Hematopoietic multipotent progenitor cell treated with erythropoietin and hydrocortisone succinate and interleukin-3 and kit ligand, for 4 days (in vitro differentiated cells): ENCODE measurements at places on chromosomes 4 and X.

- DNase-seq, result no peak
These were observed 90.4 kb upstream of the VEGFC start for GRCh38 chr4:176883108-176883550.

- no peak for DNase-seq
These were observed 105.7 kb downstream of the PSAPL1 start for GRCh38 chr4:7328913-7329638.

GRCh38 chrX:17525762-17526555 is 151.0 kb downstream of the NHS start:
- DNase-seq, result no peak

DNA sequence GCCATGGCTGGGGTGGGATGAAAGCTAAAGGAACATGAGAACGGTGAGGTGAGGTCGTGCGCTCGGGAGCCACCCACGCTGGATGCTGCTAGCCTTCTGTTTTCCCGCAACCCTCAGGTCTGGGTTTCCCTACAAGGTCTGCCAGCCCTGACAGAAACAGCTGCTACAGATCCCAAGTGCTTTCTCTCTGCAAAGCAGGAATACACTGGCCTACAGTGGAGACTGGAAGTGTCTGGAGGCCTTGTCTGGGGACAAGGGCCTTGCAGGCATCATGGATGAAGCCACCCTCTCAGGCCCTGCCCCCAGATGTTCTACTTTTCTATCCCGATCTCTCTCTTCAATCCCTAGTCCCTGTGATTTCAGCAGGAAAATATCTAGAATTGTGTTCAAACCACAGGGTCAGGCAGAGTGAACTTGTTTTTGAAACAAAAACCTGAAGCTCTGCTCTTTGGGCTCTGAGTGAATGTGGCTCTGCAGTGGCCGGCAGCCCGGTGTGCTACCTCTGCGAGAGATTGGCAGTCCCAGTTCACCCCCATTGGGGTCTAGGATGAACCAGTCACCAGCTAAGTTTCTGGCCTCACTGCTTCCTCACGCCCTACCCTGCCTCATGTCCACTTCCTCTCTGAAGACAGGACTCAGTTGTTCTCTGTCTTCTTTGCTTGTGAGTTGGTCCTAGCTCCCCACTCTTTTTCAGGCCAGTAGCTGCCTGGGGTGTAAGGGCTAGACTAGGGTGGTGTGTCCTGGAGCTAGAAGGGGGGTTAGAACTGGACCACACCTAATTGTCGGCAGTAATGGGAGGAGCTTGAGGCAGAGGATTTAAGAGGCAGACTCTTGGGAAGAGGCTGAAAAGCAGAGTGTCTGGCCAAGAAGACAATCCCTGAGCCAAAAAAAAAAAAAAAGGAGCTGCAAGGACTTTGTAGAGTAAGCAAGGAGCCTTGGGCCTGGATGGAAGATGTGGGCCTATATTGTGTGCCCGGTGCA is 89.6 kb downstream of the RTL5 start:
- DNase-seq, result no peak

GRCh38 chrX:125387945-125388344 is 68.3 kb downstream of the TEX13C start:
- DNase-seq, result no peak

GRCh38 chr4:78138252-78138651 is 81.1 kb downstream of the FRAS1 start:
- no peak for DNase-seq

DNA sequence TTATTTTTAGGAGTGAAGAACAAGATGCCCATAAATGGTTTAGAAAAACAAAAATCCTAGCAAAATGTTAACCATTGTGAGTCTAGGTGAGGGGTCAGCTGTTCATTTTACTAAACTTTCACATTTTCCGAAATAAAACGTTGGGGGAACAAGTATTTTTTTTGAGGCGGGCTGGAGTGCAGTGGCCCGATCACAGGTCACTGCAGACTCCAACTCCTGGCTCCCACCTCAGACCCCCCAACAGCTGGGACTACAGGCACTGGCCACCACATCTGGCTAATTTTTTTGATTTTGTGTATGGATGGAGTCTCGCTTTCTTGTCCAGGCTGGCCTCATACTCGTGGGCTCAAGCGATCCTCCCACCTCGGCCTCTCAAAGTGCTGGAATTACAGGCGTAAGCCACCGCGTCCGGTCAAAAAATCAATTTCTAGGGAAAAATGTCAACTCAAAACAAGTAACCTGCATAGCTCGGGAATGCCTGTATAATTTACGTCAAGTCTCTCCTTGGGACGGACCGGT is 742 bp upstream of the TAF1 start:
- no peak for DNase-seq

GRCh38 chr4:13162886-13163285 is 321.3 kb downstream of the RAB28 start:
- no peak for DNase-seq

DNA sequence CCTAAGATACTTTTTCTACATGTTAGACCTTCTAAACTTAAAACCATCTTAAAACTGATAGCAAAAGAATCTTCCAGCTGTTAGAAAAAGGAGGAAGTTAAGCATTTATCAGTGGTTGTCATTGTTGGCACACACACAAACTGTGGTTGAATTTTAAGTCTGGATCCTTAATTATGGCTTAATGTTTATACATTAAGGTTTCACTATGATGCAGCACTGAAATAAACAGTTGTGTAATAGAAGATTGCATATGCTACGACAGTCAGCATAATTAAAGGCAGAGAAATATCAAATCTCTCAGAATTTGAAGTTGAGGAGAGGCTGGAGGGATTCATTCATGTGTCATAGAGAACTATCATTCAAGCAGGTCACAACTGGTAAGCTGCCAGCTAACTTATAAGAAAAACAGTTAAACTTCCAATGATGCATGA is 32.3 kb downstream of the ADGRA3 start:
- DNase-seq, result peak; percentile 91

- peak; percentile 31 for DNase-seq
These were observed 19.7 kb downstream of the SPIN3 start for GRCh38 chrX:56975611-56976010.
